ENCODE measurements at places on chromosomes 7 and 10.

DNA sequence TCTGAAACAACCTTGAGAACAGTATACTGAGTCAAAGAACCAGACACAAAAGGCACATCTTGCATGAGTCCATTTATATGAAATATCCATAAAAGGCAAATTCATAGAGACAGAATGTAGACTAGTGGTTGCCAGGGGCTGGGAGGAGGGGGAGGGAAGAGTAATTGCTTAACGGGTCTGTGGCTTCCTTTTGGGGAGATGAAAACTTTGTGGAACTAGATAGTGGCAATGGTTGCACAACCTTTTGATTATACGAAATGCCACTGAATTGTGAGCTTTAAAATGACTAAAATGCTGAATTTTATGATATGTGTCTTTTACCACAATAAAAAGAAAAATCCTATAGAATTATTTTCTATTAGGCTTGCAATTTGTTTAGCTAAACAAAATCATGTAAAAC is 16.8 kb downstream of the ADRB1 start:
- DNase-seq, result no peak

DNA sequence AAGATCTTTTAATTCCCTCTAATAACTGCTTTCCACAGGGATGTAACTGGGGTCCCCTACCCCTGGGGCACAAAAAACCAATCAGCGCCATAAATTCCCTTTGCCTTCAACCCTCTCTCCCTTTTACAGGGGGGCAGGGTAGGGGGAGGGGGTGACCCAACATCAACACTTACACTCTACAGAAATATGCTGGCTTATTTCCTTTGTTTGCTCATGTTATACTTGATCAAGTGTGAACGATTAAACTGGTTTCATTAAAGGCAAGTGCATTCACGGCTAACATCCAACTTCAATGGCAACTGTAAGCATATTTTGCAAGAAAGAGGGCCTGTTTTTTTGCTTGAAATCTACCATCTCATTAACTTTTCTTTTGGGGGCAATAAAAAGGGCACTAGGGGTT is 2.9 kb downstream of the CTBP2 start:
- DNase-seq, result no peak

DNA sequence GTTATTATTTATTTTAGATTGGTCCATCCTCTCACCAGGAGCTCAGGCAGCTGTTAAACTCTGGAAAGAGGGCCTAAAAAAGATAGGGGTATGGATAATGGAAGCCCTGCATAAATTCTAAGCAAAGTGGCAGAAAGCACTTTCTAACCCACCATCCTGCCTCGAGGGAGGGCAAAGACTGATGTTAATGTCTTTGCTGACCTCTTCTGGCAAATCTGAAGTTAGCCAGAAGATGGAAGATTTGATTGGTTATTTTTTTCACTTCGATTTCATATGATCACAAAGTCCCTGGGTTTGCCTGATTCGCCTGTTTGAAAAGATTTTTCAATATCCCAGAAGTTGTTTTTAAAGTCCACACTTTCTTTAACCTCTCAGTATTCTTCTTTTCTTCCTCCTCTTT is 24.8 kb downstream of the OR9A2 start:
- no peak for DNase-seq

DNA sequence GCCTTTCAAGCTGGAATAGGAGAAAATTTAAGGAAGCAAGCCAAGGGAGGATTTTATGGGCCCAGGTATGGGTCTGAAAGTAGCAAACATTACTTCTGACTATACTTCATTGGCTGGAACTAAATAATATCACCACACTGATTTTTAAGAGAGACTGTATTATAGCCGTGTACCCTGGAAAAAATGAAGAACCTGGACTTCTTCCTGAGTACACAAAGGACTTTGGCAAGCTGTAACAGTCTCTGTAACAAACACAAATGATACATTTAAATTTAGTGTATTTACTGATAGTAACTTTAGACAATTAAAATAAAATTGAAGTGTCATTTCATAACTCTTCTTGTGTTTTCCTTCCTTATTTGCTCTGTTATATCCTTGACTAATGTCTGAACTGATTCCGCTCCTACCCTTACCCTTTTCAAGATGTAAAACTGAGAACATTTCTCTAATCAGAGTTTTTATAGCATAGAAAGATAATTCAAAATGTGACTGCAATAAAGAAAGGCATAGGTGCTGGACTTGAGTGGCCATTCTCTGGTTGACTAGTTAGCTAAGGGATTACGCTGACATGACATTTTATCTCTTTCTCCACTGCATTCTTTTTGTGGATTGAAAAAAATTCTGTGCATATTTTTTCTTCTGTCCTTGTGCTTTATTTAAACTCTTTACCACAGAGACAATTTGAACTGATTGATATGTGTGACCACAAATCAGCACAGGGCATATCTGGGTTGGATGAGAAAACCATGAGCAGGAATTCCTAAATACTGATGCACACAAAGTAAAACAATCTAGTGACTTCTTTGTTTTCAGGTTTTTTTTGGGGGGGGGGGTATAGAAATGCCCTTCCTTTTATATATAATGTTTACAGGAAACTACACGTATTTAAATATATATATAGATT is 349.7 kb downstream of the MDFIC start:
- DNase-seq, result no peak

GRCh38 chr10:31188792-31189406 is 130.1 kb upstream of the ZEB1 start:
- DNase-seq, result no peak

GRCh38 chr10:93541402-93542357 is 24.8 kb upstream of the FFAR4 start:
- DNase-seq, result no peak

DNA sequence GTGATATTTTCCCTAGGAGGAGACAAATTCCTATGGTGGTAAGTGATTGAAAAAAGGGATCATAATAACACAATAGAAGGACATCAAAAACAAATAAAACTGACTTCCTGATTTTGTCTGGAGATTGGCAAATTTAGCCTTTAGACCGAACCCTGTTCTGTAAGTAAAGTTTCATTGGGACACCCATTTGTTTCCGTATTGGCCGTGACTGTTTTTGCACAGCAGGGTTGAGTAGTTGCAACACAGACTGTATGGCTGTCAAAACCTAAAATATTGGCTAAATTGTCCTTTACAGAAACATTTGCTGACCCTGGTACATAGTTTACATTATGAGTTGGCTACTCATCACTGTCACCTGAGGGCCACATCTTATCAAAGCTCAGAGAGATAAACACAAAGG is 168.6 kb downstream of the PRKCQ start:
- no peak for DNase-seq

- no peak for DNase-seq
Observed at GRCh38 chr10:107728807-107729206, 564.3 kb upstream of the SORCS1 start.

GRCh38 chr7:17406738-17407137 is 108.3 kb downstream of the AHR start:
- no peak for DNase-seq

GRCh38 chr7:116138202-116138801 is 72.0 kb upstream of the TES start:
- no peak for DNase-seq

DNA sequence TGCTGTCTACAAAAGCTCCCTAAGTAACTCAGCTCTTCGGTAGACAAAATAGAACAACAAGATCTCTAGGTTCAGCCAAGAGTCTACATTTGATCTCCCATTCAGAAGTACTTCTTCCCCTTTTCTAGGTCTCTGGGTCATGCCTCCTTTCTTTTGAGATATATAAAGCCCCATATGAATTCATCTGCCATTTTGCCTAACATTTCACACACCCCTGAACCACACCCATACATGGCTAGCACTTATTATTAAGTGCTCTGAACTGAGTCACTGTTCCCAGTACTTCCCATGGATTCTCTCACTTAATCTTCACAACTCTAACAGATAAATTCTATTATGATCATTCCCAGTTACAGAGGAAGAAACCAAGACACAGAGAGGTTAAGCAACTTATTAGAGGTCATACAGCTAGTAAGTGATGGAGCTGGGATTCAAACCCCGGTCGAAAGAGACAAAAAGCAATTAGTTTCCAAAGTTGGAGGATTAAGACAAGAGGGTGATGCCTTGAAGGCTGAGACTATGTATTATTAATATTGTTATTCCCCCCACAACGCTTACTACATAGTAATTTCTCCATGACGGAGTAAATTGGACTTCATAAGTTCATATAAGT is 17.3 kb downstream of the MYOF start:
- no peak for DNase-seq

DNA sequence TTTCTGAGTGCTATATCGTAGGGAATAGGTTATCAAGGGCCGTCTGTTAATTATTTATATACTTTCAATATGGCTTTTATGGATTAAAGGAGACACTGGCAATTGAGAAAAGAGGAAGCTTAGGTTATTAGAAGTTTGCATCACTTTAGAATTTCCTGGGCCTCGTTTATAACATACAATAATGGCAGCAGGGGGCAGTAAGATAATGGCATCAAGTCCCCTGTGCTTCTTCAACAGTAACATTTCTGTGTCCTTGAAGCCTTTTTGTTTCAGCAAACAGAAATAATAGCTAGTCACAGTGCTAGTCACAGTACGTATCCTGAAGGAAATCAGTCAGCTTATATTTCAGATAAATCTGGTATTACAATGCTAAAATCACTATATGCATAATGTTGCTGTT is 41.9 kb downstream of the SPAM1 start:
- no peak for DNase-seq

DNA sequence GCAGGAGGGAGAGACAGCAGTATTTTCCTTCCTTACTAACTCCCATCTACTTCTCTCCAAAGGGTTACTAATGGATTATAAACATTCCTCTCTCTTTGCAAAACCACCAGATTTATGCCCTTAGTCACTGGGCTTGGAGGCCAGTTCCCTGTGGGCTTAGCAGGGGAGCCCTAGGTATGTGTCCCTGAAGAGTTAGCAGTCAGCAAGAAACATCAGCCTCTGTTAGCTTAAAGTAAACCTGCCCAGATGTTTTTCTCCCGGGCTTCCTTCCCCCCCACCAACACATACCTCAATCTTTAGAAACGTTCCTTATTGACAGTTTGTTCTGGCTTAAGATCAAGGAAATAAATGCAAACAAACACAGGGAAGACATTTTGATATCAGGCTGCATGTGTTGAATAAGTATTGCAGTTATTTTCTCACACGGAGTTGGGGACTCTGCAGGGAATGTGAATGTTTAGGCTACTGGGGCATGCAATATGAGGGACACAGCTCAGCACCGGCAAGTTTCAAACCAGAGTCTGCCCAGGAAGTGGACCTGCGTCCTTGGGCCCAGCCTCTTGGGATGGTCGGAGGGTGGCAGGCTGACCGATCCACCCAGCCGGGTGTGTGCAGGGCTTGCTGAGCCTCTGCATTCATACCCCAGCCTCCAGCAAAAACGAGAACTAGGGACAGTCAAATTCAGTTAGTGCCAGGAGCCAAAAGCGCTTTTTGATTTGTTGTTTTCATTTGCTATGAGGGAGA is 252.0 kb upstream of the GRB10 start:
- DNase-seq, result no peak

DNA sequence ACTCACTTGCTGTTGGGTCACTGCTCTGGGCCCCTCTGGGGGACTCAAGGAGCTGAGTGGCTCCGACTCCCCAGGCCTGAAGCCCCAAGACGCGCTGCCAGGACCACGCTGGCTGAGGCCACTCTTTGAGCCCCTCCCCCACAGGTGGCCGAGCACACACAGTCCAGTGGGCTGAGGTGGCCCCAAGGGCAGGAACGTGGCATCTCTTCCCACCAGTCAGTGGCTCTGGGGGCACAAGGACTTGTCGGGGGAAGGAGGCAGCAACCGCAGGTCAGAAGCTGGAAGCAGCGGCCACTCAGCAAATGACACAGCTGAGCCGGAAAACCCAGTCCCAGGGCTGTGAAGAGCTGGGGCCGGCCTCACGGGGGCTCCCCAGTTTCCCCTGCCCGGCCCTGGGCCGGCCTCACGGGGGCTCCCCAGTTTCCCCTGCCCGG is 24.1 kb downstream of the GRIFIN start:
- no peak for DNase-seq

DNA sequence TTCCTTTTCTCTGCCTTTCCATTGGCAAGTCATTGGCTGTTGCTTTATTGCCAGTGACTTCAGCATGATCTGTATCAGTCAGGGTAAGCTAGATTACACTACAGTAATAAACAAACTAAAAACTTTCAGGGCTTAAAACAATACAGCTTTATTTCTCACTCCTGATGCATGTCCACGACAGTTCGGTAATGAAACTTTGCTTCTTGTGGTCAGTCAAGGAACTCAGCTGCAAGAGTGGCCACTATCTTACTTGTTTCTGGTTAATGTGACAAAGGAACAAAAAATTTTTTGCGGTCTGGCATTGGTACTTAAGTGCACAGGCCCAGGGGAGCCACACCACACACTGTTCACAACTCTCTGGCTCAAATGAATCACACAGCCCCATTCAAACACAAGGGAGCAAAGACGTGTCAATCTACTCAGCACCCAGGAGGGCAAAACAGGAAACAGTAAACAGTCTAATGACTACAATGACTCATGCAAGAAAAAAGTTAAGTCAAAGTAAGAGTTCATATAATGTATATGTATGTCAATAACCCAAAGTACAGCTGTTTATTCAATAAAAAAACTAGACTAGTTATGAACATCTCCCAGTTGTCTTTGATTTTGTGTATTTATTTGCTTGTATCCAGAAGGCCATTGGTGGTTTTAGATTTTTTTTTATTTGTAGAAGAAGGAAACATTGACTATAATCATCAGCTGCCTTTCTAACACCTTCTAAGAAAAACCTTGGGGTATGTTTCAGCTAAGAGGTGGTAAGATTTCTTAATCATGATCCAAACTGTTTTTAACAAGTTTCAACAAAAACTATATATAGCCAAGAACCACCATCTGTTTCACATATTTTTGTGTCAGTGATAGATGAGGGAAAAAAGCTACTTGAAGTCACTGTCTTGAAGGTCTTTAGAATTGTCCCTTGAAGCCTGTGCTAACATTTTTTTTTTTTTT is 134.4 kb upstream of the FAM3C start:
- no peak for DNase-seq

DNA sequence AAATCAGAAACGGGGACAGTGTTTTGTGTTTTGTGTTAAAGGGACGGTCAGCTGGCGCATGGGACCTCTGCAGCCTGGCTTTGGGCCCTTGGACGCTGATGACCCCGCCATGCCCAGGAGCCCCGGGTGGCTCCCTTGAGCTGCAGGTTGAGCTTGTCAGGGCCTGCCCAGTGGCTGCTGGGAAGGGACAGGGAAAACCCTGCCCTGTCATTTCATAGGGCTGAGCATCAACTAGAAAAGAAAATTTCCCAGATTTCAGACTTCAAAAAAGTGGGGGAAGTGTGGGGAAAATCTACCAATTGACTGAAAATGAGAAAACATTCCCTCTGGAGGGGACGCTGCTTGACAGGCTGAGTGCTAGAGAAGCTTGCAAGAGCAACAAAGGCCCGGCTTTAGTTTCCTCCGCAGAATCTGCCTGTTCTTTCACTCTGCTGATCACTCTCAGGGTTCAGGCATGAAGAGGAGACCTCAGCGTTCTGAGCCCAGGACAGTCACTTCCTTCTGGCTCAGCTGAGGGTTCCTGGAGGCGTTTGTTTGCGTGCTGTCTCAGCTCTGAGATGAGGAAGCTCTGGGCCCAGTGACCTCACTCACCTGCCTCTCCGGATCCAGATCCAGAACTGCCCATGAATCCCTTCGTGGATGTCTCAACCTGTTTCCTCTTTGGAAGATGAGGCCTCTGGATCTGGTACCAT is 18.6 kb upstream of the DNAJB6 start:
- no peak for DNase-seq
